ENCODE measurements at places on chromosomes 5 and 9. TPM values are rescaled to one million over a fixed set of nuclear protein-coding genes. Genes with fewer than 3 reads are reported as not detected.

Gene TIMD4
- 0.72 TPM for total RNA-seq

Gene GKAP1
- 7.0 TPM for total RNA-seq

Gene NDUFB6
- total RNA-seq = 114 TPM

Gene CDC14B
- 11.9 TPM for total RNA-seq

Gene SH3GLB2
- 49.5 TPM for total RNA-seq

Gene GFPT2
- total RNA-seq = 34.6 TPM

Gene PCDHAC2
- 3.0 TPM for total RNA-seq

Gene AFAP1L1
- total RNA-seq = 5.2 TPM

Gene SPINK4
- not detected for total RNA-seq

Gene ADAMTS6
- total RNA-seq = 0.11 TPM

Gene MYMK
- total RNA-seq = not detected

Gene FAM200C
- total RNA-seq = 2.7 TPM

Gene LCN12
- 1.9 TPM for total RNA-seq

Gene PKD2L2
- not detected for total RNA-seq

Measured in A549 treated with DMSO at 1 μM for 4 hours (cell line).